Caco-2 (cell line): ENCODE measurements at places on chromosomes 5 and 9. TPM values are rescaled to one million over a fixed set of nuclear protein-coding genes. Genes with fewer than 3 reads are reported as not detected.

Gene PCDHA7
- not detected in 2 replicates for total RNA-seq

GRCh38 chr9:20524776-20525175 is 97.5 kb downstream of the MLLT3 start:
- no peak overlapping the region for H3K27ac ChIP-seq
- DNase-seq: peak; percentile 11
- no peaks in the 10 kb centered on the region for H3K36me3 ChIP-seq
- no peaks in the 10 kb centered on the region for H3K27me3 ChIP-seq

DNA sequence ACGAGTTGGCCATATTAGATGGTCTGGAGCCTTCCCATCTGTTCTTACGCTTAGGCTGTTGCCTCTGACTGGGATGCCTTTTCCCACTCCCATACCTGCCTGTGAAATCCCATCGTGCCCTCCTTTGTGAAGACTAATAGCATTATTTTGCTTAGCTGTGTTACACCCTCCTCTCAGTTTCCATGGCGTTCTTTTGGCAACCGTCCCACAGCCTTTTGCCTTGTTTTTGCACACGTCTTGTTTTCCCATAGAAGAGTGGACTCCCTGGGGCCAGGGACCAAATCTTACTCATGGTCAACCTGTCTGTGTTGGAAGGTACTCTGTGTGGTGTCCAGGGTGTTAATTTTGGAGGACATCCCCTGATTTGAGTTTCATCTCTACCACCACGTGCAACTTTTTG is 242.1 kb downstream of the HSPA4 start:
- no peak overlapping the region for H3K4me3 ChIP-seq
- H3K4me1 ChIP-seq: no peaks in the 10 kb centered on the region
- H3K36me3 ChIP-seq: no peaks in the 10 kb centered on the region
- DNase-seq: no peak
- no peak overlapping the region for H3K27ac ChIP-seq

GRCh38 chr9:116817762-116818161 is 130.7 kb downstream of the TRIM32 start:
- no peak overlapping the region for H3K27ac ChIP-seq
- no peaks in the 10 kb centered on the region for H3K27me3 ChIP-seq
- no peak for DNase-seq
- H3K36me3 ChIP-seq: no peaks in the 10 kb centered on the region
- H3K4me3 ChIP-seq: no peak overlapping the region

DNA sequence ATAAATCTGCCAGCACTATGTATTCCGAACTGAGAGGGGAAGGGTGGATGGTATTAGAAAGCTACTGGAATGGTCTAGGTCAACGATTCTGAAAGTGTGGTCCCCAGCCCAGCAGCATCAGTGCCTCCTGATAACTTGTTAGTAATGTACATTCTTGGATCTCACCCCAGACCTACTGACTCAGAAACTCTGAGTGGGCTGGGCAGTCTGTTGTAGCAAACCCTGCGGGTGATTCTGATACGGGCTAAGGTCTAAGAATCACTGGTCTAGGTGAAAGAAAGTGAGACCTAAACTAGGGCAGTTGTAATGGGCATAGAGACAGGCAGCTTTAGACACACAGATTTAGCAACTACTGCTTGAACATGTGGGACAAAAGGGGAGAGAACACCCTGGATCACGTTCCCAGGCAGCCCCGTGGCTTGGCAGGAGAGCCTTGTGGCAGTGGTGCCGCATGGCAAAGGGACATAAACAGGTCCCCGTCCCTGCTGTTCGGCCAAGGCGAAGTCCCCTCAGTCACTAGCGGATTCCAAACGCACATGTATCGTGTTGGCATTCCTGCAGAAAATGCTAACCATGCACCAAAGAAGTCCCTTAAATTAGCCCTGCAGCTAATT is 216.3 kb downstream of the TTLL11 start:
- no peaks in the 10 kb centered on the region for H3K4me1 ChIP-seq
- no peak overlapping the region for H3K27ac ChIP-seq
- H3K27me3 ChIP-seq: no peaks in the 10 kb centered on the region
- H3K36me3 ChIP-seq: no peaks in the 10 kb centered on the region
- H3K4me3 ChIP-seq: no peak overlapping the region

Gene ZNF879
- 2.7 and 3.0 TPM in 2 replicates for total RNA-seq

DNA sequence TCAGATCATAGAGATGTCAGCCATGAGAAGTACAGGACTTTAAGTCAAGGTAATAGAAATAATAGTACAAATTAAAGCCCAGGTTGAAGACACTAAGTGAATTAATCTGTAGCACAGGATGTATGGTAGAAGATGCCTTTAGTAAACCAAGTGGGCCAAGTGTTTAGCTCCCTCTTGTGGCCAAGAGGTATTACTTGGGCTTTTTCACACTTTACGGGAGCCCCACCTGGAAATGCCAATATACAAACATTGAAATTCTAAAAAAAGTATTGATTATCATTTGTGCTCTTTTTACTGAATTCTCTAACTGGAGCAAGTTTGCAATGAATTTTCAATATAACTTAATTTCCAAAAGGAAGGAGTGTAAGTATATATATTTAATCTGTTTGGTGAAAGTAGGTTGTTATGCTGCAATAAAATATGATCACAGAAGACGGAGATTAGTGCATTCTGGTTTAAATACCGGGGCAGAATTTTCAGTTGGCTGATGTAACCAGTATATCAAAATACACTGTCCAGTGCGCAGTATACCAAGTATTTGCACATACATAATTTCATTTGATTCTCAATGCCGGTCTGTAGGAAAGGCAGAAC is 84.7 kb downstream of the PARP8 start:
- no peak overlapping the region for H3K4me3 ChIP-seq
- peak; percentile 37 for DNase-seq
- H3K36me3 ChIP-seq: no peaks in the 10 kb centered on the region
- no peaks in the 10 kb centered on the region for H3K4me1 ChIP-seq
- H3K27ac ChIP-seq: no peak overlapping the region
- no peaks in the 10 kb centered on the region for H3K27me3 ChIP-seq

Gene FOXD4L5
- 0.25 and 0.42 TPM in 2 replicates for total RNA-seq

GRCh38 chr5:17287501-17288155 is 70.2 kb downstream of the BASP1 start:
- no peaks in the 10 kb centered on the region for H3K36me3 ChIP-seq
- peaks cover 16% of the 10 kb centered on the region for H3K4me1 ChIP-seq
- no peak overlapping the region for H3K4me3 ChIP-seq
- H3K27me3 ChIP-seq: no peaks in the 10 kb centered on the region
- peak overlapping the region; percentile 22 for H3K27ac ChIP-seq

- no peak for DNase-seq
- no peak overlapping the region for H3K27ac ChIP-seq
- no peaks in the 10 kb centered on the region for H3K27me3 ChIP-seq
- H3K4me3 ChIP-seq: no peak overlapping the region
These were observed 69.8 kb downstream of the KIF24 start for GRCh38 chr9:34259315-34259714.

Gene FSD1L
- total RNA-seq: 4.7 and 5.7 TPM in 2 replicates

DNA sequence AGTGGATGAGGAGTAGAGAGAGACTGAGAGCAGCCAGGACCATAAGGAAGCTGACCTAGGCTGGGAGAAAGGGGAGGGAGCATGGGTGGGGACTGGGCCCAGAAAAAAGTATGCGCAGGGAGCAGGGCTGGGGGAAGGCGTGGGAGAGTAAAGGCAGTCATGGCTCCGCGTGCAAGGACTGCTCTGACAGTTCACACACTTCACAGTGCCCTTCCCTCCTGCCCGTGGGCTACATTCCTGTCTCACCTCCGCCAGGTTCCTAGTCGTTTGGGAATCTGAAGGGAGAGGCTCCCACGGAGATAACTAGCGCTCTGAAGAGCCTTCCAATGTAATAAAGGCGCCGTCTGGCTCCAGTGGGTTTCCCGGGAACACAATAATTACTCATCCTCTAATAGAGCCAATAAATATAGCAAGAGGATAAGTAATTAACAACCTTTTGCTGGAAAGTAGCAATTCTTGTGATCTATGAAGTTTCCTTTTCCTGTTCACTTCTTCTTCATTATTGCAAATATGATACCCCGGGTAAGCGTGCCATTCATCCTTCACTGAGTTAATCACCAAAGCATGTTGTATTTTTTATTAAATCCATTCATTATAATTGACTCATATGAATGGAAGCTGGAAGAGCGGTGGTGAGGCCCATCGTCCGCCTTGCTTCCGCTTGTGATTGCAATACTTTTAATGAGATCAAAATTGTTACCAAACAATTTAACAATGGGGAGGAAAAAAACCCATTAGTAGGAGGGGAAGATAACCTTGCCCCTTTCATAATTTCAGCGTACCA is 39.3 kb downstream of the TTLL11 start:
- no peak overlapping the region for H3K27ac ChIP-seq
- DNase-seq: no peak
- no peak overlapping the region for H3K4me3 ChIP-seq
- H3K4me1 ChIP-seq: no peaks in the 10 kb centered on the region
- no peaks in the 10 kb centered on the region for H3K36me3 ChIP-seq

Gene NIM1K
- total RNA-seq: 0.14 TPM in 1 of 2 replicates, not detected in the other

GRCh38 chr9:72477930-72478518 is 43.4 kb upstream of the TMC1 start:
- peak overlapping the region; percentile 81 for H3K27ac ChIP-seq
- no peaks in the 10 kb centered on the region for H3K36me3 ChIP-seq
- peak; percentile 61 for DNase-seq
- H3K4me3 ChIP-seq: no peak overlapping the region
- H3K4me1 ChIP-seq: peaks cover 7% of the 10 kb centered on the region; the same call in 1 of the 2 replicates

- H3K27ac ChIP-seq: no peak overlapping the region
- no peak overlapping the region for H3K4me3 ChIP-seq
- H3K36me3 ChIP-seq: no peaks in the 10 kb centered on the region
- DNase-seq: no peak
- peaks cover 3% of the 10 kb centered on the region for H3K4me1 ChIP-seq
These were observed 75.6 kb downstream of the DCP2 start for GRCh38 chr5:113052041-113052795.

DNA sequence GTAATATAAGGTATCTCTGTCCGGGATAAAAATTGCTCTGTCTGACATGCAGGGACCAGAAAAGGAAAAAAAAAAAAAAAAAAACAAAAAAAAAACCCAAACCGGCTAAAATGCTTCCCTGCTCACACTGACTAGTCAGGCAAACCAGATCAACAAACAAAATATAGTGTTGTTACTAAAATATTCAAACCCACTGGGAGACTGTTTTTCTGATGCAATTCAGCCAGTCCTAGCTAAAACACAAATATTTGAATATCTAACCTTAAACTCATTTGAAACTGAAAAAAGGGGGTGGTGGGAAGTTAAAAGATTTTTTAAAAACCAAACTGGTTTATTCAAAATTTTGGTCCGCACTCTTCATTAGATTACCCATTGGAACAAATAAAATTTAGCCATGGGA is 61.0 kb downstream of the APBA1 start:
- DNase-seq: no peak
- no peak overlapping the region for H3K27ac ChIP-seq
- H3K4me1 ChIP-seq: no peaks in the 10 kb centered on the region
- no peaks in the 10 kb centered on the region for H3K27me3 ChIP-seq
- no peak overlapping the region for H3K4me3 ChIP-seq

- no peak for DNase-seq
These were observed 189.4 kb downstream of the NXNL2 start for GRCh38 chr9:88724331-88724730.

DNA sequence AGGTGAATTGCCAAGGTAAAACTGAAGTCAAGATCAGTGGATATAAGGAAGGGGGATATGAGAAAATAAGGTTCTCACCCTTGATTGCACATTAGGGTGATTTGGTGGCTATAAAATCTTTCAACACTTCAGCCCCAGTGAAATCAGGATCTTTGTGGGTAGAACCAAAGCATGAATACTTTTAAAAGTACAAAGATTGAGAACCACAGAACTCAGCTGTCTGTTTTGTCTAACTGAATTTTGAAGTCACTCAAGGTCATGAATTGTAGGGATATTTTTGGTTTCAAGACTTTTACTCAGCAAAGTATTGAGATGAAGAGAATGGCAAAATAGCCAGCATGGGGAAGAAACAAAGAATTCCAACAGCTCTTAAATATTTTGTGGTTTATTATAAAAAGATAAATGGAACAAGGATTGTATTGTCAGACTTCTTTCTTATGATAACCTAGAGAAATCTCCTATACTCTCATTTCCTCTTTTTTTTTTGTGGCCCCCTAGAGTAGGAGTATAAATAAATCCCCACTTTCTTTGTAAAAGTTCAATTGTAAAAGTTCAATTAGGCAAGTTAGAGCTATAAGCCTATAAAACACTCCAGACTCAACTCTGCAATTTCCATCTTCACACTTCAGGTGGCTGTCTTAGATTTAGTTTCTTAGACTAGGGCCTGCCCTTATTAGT is 272.9 kb downstream of the PDE4D start:
- DNase-seq: no peak
- no peaks in the 10 kb centered on the region for H3K27me3 ChIP-seq
- no peak overlapping the region for H3K4me3 ChIP-seq
- peaks cover 10% of the 10 kb centered on the region for H3K4me1 ChIP-seq

GRCh38 chr9:32500768-32501167 is 25.2 kb downstream of the RIGI start:
- H3K4me1 ChIP-seq: no peaks in the 10 kb centered on the region
- H3K27me3 ChIP-seq: no peaks in the 10 kb centered on the region
- no peak overlapping the region for H3K4me3 ChIP-seq
- no peaks in the 10 kb centered on the region for H3K36me3 ChIP-seq

- no peaks in the 10 kb centered on the region for H3K36me3 ChIP-seq
- H3K4me3 ChIP-seq: no peak overlapping the region
- H3K27me3 ChIP-seq: no peaks in the 10 kb centered on the region
- no peak overlapping the region for H3K27ac ChIP-seq
- H3K4me1 ChIP-seq: no peaks in the 10 kb centered on the region
These were observed 18.9 kb downstream of the RPS23 start for GRCh38 chr5:82259172-82259800.

- DNase-seq: no peak
- no peak overlapping the region for H3K27ac ChIP-seq
- peaks cover 3% of the 10 kb centered on the region; the same call in 1 of the 2 replicates for H3K4me1 ChIP-seq
- H3K36me3 ChIP-seq: no peaks in the 10 kb centered on the region; the same call in 1 of the 2 replicates
- no peaks in the 10 kb centered on the region for H3K27me3 ChIP-seq
These were observed 49.0 kb upstream of the GARNL3 start for GRCh38 chr9:127215268-127216209.

GRCh38 chr5:167936022-167936421 is 355.4 kb upstream of the WWC1 start:
- H3K4me3 ChIP-seq: no peak overlapping the region
- H3K27ac ChIP-seq: no peak overlapping the region
- H3K27me3 ChIP-seq: no peaks in the 10 kb centered on the region; the same call in 1 of the 2 replicates
- DNase-seq: no peak

DNA sequence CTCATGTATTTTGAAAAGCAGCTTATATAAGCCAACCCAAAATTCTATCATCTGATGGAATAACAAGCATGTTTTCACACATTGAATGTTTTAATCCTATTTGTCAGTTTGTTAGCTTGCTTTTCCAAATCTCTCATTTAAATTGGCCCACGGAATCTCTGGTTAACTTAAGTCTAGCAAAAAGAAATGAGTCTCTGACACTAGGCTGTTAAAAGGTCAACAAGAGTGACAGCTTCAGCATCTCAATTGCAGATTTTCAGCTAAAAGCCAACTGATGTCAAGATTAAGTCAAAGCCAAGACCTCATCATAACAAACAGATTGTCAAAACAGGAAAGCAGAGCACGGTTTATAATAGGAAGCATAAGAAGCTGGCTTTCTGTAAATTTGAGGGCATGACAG is 49.4 kb upstream of the CDH9 start:
- no peaks in the 10 kb centered on the region for H3K27me3 ChIP-seq
- H3K4me3 ChIP-seq: no peak overlapping the region
- H3K4me1 ChIP-seq: no peaks in the 10 kb centered on the region

GRCh38 chr5:125005266-125005665 is 258.8 kb upstream of the ZNF608 start:
- H3K27ac ChIP-seq: no peak overlapping the region
- no peaks in the 10 kb centered on the region for H3K27me3 ChIP-seq
- peaks cover 2% of the 10 kb centered on the region for H3K4me1 ChIP-seq
- no peak overlapping the region for H3K4me3 ChIP-seq
- H3K36me3 ChIP-seq: no peaks in the 10 kb centered on the region; the same call in 1 of the 2 replicates
- no peak for DNase-seq

Gene SMIM33
- not detected in 2 replicates for total RNA-seq
